ENCODE measurements at places on chromosomes 3 and 15.

GRCh38 chr3:1600700-1601418 is 497.8 kb upstream of the CNTN4 start:
- no peak overlapping the region for H3K4me3 ChIP-seq
- no peak overlapping the region for H3K27ac ChIP-seq
- DNase-seq, result no peak
- H3K4me1 ChIP-seq, result no peaks in the 10 kb centered on the region

DNA sequence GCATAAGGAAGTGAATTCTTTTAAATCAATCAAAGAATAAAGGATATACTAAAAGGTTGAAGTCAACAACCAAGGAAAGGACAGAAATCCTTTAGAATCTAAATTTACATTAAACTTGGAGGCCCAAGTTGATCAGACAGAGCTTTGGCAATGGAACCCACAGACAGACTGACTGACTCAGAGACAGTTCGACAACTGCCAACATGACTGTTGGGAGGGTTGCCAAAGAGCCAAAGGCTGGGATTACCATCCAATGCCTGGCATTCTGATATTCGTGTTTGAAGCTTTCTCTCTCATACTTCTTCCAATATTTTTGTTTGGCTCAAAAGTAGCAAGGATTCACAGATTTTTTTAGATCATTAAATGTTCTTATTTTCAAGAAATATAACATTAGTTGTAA is 406.1 kb downstream of the PLCL2 start:
- H3K4me3 ChIP-seq, result no peak overlapping the region
- no peak overlapping the region for H3K27ac ChIP-seq
- no peaks in the 10 kb centered on the region for H3K36me3 ChIP-seq

DNA sequence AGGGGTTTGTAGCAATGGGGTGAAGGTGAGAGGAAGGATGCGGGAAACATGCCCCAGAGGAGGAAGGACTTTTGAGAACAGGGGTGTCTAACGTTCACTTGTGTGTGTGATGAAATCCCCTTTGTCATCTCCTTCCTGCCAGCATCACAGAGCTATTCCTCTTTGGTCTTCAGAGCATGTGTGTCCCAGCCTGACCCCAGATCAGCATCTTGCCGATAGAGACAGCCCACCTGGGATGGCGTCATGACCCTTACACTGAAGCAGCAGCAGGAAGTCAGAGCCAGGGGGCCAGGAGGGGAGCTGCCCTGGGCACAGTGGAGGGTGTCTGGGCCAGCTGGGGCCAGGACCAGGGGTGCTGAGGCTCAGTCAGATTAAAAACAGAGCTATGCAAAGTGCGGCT is 29.9 kb upstream of the GRIP2 start:
- no peak overlapping the region for H3K27ac ChIP-seq
- no peak overlapping the region for H3K4me3 ChIP-seq
- no peaks in the 10 kb centered on the region for H3K36me3 ChIP-seq
- no peaks in the 10 kb centered on the region for H3K27me3 ChIP-seq
- peaks cover 12% of the 10 kb centered on the region for H3K4me1 ChIP-seq

GRCh38 chr15:100753503-100753902 is 126.1 kb upstream of the ALDH1A3 start:
- H3K4me3 ChIP-seq, result no peak overlapping the region
- no peaks in the 10 kb centered on the region for H3K36me3 ChIP-seq
- no peaks in the 10 kb centered on the region for H3K4me1 ChIP-seq

DNA sequence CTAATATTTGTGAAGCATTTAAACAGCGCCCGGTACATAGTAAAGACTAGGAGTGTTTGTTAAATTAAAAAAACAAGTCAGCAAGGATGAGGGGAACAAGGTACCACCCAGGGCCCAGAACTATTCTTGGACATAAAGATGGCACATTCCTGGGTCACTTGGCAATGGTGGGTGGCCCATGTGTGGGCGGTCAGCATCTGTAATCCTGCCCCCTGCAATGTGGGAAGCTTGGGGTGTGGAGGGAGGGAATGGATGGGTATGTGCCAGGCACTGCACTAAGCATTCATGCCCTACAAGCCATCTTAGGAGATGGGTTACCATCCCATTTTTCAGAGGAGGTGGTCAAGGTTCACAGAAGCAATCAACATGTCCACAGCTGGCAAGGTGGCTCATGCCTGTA is 7.3 kb upstream of the C15orf39 start:
- no peak overlapping the region for H3K4me3 ChIP-seq
- H3K4me1 ChIP-seq, result peaks cover 12% of the 10 kb centered on the region
- H3K27ac ChIP-seq, result no peak overlapping the region
- DNase-seq, result no peak

- no peaks in the 10 kb centered on the region for H3K36me3 ChIP-seq
- no peak overlapping the region for H3K27ac ChIP-seq
- H3K4me1 ChIP-seq, result peaks cover 32% of the 10 kb centered on the region
- DNase-seq, result no peak
- no peaks in the 10 kb centered on the region for H3K27me3 ChIP-seq
Observed at GRCh38 chr3:42070524-42070923, 20.6 kb upstream of the TRAK1 start.

DNA sequence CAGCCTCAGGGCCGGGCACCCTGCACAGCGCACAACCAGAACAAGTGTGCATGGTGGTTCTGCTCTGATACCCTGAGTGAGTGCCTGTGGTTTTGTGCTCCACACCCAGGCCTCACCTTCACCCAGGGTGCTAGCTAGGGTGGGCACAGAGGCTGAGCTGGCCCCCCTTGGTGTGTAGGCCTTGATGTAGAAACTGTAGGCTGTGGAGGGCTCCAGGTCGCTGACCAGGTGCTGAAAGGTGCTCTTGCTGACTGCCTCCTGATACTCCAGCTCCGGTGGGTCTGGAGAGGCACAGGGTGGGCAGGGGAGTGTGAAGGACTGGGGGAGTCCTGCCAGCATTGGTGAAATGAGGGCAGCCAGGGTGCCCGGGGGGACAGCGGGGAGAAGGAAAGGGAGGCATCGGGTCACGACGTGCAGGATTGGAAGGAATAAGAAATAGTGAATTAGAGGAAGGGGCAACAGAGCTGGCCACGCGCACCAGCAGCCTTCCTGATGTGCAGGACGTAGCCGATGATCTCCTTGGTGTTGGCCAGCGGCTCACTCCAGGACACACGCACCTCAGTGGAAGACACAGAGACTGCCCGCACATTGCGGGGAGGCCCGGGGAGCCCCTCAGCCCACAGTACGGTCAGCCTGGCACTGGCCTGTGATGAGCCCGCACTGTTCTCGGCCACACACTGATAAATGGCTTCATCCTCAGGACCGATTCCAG is 26.6 kb downstream of the RNU5B-1 start:
- no peaks in the 10 kb centered on the region for H3K4me1 ChIP-seq
- no peak for DNase-seq
- H3K27me3 ChIP-seq, result no peaks in the 10 kb centered on the region
- H3K4me3 ChIP-seq, result no peak overlapping the region
- H3K27ac ChIP-seq, result no peak overlapping the region
- no peaks in the 10 kb centered on the region for H3K36me3 ChIP-seq

- H3K27ac ChIP-seq, result peak overlapping the region; percentile 43
- H3K4me3 ChIP-seq, result no peak overlapping the region
- no peaks in the 10 kb centered on the region for H3K27me3 ChIP-seq
- peaks cover 57% of the 10 kb centered on the region for H3K4me1 ChIP-seq
Observed at GRCh38 chr3:99656624-99657023, 18.2 kb downstream of the COL8A1 start.

GRCh38 chr15:81281766-81282605 is 42.0 kb downstream of the STARD5 start:
- H3K4me1 ChIP-seq, result peaks cover 12% of the 10 kb centered on the region
- no peak overlapping the region for H3K27ac ChIP-seq
- H3K36me3 ChIP-seq, result no peaks in the 10 kb centered on the region
- 0 out of 2 replicates have a peak, but pooled peaks cover 3% of the 10 kb centered on the region for H3K27me3 ChIP-seq

GRCh38 chr3:126147147-126147931 is 33.0 kb downstream of the ALDH1L1 start:
- H3K27me3 ChIP-seq, result peaks cover 11% of the 10 kb centered on the region
- peak; percentile 18 for DNase-seq
- no peaks in the 10 kb centered on the region for H3K4me1 ChIP-seq
- H3K36me3 ChIP-seq, result no peaks in the 10 kb centered on the region
- no peak overlapping the region for H3K27ac ChIP-seq

GRCh38 chr3:175176556-175176955 is 317.4 kb downstream of the NAALADL2 start:
- no peak for DNase-seq
- no peak overlapping the region for H3K27ac ChIP-seq
- no peaks in the 10 kb centered on the region for H3K4me1 ChIP-seq
- H3K4me3 ChIP-seq, result no peak overlapping the region
